ENCODE measurements at places on chromosomes 2 and 18.
A peak's percentile ranks its signal among the peaks of the same experiment; 100 is the strongest.

DNA sequence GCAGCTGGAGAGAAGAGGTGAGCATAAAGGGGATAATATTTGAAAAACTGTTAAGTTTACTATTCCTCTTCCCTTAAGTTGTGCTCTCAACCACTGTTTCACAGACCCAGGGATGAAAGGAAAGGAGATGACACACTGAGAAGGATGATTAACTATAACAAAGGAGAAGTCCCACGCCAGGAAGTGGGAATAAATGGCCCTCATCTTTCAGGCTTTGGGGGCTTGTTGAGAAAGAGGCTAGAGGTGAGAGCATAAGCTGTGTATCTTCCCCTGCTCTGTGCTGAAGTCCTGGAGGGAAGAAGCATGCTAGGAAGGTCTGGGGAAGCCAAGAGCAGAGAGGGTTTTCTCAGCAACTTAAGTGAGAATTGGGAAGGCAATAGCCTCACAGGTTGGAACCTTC lies 399.1 kb upstream of the ATP5MC3 start:
- no peak for DNase-seq

- DNase-seq: no peak
These were observed 27.2 kb upstream of the B4GALT6 start for GRCh38 chr18:31711365-31712172.

- DNase-seq: no peak
These were observed 1662.9 kb downstream of the SUCLG1 start for GRCh38 chr2:82796132-82796531.

GRCh38 chr2:37672104-37672869 lies 845 bp upstream of the CDC42EP3 start:
- peak; percentile 53 for DNase-seq

DNA sequence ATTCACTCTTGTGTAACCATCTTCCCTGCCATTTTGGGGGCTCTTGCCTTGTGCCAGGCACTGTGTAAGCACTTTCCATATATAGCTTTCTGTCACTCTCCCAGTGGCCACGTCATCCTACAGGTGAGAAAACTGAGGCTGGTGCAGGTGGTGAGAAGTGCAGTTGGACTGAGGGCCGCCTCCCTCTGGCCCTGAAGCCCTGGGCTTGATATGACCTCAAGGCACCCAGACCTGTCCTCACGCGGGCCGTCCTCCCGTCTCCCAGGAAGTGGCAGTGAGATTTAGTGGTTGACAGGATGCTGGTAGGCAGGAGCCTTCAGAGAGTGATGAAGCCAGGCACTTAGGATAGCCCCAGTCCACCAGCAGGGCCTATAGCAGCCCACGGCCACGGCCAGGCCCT lies 30.5 kb downstream of the MAL start:
- DNase-seq: no peak

- DNase-seq: no peak
These were observed 342.9 kb downstream of the LRRTM4 start for GRCh38 chr2:77179297-77179696.

GRCh38 chr2:147600646-147601045 lies 244.2 kb upstream of the ACVR2A start:
- no peak for DNase-seq

DNA sequence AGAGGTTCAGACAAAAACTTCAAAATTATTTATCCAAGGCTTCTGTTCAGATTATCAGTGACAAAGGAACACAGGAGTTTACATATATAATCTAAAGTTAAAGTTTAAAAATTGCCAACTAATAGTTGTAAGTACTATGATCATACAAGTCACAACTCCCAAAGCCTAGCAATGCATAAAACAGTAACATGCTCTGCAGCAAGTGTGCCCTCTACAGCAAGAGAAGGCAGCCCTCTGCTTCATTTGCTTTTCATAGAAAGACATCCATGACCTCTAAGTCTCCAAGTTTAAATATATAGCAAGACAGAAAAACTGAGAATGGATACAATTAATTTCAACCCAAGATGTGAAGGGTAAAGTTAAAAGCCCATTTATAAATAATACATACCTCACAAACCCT lies 13.3 kb downstream of the RAB1A start:
- DNase-seq: no peak

DNA sequence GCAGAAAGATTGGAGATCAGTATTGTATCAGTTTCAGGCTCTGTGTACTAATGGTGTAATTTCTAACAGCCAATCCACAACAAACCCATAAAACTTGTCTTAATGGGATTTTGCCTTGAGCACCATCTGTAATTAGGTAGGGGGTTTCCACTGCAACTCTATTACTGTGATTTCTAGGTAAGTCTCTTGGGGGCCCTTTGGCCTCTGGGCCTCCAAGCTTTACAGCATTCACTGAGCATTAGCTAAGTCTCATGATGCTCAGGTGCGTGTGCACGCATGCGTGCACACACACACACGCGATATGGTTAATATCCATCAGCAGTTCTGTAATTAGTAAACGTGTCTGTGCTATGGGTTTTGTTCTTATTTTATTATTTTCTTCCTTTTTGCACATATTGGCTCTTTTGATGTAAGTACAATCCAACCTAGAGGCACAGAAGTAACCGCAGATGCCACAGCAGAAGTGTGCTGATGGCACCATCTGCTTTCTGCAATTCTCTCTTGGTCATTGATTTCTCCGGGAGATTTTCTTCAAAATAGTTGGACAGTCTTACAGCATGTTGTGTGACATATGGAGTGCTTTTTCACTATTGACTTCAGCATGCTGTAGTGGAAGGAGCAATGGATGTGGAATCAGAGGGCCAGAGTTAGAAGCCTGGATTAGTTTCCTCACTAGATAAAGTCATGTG lies 592.0 kb downstream of the LRRTM4 start:
- DNase-seq: no peak

GRCh38 chr2:157107460-157107859 lies 150.0 kb upstream of the GALNT5 start:
- DNase-seq: no peak

DNA sequence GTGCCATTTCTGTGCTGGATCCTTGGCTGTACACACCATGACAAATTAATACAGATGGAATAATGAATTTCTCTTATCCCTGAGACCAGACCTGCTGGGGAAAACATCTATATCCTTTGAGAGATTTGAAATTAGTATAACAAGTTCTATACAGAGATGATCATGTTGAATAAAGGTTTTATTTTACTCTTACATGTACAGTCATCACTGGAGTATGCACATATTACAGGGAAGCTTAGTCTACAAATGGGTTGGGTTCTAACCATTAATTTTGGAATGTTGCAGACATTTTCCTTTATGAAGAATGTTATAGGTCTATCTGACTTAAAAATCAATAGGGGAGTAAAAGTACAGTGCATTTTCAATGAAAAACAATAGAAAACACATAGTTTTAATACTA lies 29.9 kb upstream of the MMADHC start:
- DNase-seq: no peak

- DNase-seq: no peak
These were observed 61.9 kb upstream of the CREB1 start for GRCh38 chr2:207467716-207468347.

- no peak for DNase-seq
These were observed 17.7 kb downstream of the PDIA6 start for GRCh38 chr2:10794876-10795275.

DNA sequence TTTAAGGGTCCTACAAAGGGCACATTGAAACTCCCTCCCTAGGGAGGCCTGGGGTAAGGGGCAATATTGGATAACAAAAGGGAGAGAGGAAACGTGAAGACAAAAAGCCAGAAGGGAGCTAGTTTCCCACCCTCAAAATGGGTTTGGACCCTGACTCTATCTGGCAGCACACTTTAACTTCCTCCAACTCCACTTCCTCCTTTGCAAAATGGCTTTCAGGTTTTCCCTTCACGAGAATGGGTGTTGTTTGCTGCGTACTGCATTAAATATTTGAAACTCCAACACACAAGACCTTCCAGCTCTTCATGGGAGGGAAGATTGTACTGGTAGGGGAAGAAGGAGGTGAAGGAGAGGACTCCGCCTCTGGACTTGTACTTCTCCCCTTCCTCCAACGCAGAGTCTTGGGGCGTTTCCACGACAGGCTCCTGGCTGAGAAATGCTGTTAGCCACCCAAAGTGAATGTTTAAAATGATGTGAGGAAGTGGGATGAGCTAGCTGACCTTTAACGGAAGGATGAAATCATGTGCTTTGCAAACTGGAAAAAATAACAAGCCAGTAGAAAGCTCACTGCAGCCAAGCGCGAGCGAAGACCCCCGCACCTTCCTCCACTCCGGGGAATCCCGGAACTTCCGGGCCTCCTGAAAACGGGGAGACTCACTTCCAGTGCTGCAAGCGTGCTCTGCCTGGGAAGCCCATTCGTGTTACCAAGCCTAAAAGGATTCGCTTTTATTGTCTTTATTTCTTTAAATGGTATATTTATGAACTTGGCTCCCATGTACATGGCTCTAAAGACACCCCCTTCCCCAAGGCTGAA lies 85.6 kb downstream of the VIT start:
- DNase-seq: no peak

- DNase-seq: no peak
These were observed 25.8 kb downstream of the YPEL5 start for GRCh38 chr2:30172627-30173026.

- no peak for DNase-seq
These were observed 197.6 kb downstream of the LRP1B start for GRCh38 chr2:141933226-141933625.

DNA sequence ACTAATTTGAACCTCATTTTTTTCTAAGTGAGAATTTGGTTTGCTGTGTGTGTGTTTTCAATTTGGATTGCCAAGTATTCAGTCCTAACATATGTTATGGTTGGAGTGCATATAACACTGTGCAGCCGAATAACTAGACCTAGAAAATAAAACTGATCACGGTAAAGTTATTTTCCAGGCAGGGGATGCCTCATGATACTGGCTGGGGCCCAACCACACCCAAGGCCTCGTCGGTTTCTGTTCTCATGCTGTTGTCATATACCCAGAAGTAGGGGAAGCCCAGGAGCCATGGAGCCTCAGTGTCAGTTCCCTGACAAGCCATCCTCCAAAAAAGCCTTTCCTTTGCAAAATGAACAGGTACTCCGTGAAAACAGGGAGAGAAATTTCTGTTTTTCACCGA lies 160.2 kb downstream of the GBX2 start:
- DNase-seq: no peak

DNA sequence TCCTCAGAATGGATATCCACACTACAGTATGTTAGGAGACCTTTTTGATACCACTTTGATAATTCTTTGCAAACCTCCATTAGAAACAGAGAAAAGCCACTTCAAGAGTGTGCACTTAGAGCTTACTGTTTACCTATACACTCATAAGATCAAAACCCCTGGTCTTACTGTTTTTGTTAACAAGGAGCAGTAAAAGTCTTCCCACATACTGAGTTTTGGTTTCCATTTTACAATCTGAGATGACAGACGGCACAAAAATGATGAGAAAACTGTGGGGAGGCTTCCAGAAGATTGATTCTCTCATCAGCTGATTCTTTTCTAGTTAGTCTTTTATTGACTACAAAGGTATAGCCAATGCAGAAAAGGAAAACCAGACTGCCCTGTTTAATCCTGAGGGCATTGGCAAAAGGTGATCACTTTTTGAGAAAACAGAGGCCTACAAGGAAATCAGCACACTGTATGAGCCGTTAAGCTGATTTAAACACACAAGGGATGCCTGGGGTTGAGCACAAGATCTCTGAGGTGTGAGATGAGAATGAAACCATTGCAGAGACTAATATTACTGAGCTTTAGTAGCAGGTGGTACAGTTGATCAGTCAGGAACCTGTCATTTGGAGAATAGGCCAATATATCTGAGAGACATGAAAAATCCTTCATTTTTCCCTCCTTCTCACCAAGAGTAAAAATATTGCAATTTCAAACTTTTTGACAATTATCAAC lies 368.6 kb downstream of the GRB14 start:
- DNase-seq: no peak

DNA sequence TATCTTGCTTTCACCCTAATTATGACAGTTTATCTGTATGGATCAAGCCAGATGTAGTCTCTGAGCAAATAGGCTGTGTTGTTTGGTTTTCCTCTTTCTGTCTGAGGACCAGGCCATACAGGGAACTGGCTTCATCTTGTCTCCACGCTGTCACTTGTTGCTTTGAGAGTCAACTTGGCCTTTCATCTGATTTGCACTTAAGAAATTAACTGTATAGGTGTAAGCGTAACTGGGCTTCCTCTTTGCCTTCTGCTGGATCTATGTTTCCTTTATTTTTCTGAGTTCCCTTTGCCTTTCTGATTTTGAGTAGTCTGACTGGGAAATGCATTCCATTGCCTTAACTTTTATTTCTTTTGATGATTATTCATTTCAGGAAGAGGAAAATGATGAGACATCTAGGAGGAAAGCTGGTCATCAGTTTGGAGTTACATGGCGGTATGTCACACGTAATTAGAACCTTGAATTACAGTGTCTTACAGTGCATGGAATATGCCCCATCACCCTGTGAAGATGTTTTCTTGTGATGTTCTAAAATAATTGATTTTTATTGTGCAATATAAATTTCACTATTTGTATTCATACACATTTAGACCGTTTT lies 17.4 kb downstream of the PTCD3 start:
- no peak for DNase-seq

- DNase-seq: no peak
These were observed 696.9 kb upstream of the GYPC start for GRCh38 chr2:125959047-125959446.

DNA sequence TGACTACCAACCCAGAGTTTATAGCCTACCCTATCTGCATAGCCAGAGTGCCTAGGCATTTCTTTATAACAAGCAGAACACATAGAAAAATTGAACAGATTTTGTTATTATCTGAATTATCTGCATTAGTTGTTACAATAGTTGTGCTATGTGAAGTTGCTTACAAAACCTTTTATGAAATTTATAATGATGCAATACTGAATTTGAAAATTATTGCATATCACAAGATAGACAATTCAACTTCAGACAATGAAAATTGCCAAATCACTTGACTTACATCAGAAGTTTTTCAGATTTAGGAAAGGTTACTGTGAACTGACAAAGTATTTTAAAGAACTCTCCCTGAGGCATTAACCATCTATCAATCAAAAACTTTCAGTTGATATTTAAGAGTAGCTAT lies 437.9 kb upstream of the PIK3C3 start:
- no peak for DNase-seq

- DNase-seq: no peak
These were observed 283.3 kb downstream of the NRXN1 start for GRCh38 chr2:50748671-50749070.

DNA sequence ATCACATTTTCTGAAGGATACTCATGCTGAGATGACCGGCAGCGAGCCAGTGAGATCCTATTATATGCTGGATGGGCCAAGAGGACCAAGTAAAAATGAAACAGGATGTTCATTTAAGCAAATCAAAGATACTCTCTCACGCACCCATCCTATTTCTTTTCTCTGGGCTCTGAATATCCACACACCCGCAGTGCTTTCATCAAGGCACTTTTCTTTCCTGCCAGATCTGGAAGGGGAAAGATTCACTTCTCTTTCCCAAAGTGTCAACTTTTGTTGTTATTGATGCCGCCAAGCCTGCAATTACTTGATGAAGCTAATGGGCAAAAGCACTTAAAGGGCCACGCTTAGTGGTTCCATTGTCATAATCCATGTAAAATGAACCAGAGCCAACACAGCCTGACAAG lies 191.9 kb upstream of the CHAC2 start:
- no peak for DNase-seq

GRCh38 chr2:226190479-226191252 lies 609.0 kb downstream of the IRS1 start:
- DNase-seq: no peak

Measured in activated CD8-positive, alpha-beta memory T cell treated with anti-CD3 and anti-CD28 coated beads for 1 hour (primary cell).